ENCODE measurements at places on chromosomes 12 and 14.
A peak's percentile ranks its signal among the peaks of the same experiment; 100 is the strongest.

GRCh38 chr14:96424109-96424989, 32.4 kb downstream of the AK7 start:
- peak; percentile 8 for DNase-seq

DNA sequence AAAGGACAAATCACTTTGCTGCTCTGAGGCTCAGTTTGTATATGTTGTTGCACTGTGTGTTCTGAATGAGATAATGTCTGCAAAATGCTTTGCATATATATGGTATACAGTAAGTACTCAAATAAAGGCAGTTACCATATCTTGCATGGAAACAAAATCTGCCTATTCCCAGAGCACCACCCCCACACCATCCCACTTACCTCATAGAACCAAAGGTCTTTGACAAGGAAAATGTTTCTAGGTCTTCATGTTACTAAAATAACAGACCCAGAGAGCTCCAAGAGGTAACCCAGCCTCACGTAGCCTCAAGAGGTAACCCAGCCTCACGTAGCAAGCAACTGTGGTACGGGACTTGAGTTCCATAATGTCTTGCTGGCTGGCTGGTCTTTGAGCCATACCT, 71.6 kb upstream of the CMKLR1 start:
- no peak for DNase-seq

- no peak for DNase-seq
Measured at GRCh38 chr12:4174417-4174816, 99.1 kb upstream of the CCND2 start.

GRCh38 chr12:104507672-104508071, 50.9 kb downstream of the CHST11 start:
- no peak for DNase-seq

GRCh38 chr12:76643438-76643837, 83.9 kb upstream of the OSBPL8 start:
- no peak for DNase-seq

GRCh38 chr12:109645194-109645593, 68.4 kb upstream of the FAM222A start:
- DNase-seq: no peak

GRCh38 chr14:85122690-85123089, 407.3 kb upstream of the FLRT2 start:
- no peak for DNase-seq

GRCh38 chr14:29584992-29585391, 342.7 kb downstream of the PRKD1 start:
- DNase-seq: no peak

DNA sequence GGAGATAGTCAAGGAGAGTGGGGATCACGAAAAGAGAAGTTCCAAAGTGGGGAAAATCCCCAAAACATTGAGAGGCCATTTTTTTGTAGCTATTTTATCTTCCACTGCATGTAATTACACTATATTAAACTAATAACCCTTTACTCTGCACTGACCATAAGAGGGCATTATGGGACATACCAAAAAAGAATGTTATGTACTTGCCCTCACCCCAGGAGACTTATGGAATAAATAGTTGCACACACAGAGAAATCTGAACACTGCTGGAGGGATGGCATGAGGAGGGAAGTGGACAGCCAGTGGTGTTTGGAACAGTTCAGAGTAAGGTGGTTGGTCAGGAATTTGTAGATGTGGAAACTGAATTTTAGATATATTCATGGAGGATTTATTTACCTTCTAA, 422.9 kb downstream of the SNAPC1 start:
- DNase-seq: no peak

GRCh38 chr14:65356327-65356836, 56.1 kb upstream of the FUT8 start:
- DNase-seq: no peak

GRCh38 chr12:130070126-130070611, 92.1 kb upstream of the FZD10 start:
- DNase-seq: no peak

DNA sequence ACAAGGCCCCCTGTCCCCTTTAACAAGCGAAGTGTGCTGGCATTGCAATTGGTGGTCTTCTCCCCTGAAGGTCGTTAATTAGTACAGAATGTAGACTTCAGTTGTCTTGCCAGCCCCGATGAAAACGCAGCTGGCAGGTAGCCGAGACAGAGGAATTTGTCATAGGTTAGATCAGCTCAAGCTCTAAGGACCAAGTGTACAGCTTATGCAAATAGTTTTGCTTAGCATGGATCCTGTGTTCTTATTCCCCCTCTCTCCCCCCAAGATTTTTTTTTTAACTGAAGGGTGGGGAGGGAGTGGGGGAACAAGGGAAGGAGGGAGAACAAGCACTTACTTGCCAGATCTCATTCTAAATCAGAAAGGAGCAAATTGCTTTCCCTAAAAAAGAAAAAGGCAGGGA, 58.6 kb upstream of the PARP11 start:
- DNase-seq: no peak

DNA sequence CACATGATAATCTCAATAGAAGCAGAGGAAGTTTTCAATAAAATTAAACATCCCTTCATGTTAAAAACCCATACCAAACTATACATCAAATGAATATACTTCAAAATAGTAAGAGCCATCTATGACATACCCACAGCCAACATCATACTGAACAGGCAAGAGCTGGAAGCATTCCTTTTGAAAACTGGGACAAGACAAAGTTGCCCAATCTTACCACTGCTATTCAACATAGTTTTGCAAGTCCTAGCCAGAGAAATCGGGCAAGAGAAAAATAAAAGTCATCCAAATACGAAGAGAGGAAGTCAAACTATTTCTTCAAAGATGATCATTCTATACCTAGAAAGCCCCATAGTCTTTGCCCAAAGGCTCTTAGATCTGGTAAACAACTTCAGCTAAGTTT, 454.7 kb upstream of the PRICKLE1 start:
- DNase-seq: no peak

DNA sequence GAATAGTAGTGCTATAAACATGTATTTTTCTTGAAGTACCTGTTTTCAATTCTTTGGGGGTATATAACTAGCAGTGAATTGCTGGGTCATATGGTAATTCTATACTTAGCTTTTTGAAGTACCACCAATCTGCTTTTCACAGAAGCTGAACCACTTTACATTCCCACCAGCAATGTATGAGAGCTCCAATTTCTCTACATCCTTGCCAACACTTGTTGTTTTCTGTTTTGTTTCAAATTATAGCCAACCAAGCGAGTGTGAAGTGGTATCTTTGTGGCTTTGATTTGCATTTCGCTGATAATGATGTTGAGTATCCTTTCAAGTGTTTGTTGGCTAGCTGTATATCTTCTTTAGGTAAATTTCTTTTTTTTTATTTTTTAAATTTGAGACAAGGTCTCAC, 95.7 kb downstream of the PAPLN start:
- DNase-seq: no peak

- DNase-seq: no peak
Measured at GRCh38 chr12:8906266-8907180, 7.8 kb upstream of the PHC1 start.

GRCh38 chr14:68133856-68134255, 314.3 kb downstream of the RAD51B start:
- no peak for DNase-seq

DNA sequence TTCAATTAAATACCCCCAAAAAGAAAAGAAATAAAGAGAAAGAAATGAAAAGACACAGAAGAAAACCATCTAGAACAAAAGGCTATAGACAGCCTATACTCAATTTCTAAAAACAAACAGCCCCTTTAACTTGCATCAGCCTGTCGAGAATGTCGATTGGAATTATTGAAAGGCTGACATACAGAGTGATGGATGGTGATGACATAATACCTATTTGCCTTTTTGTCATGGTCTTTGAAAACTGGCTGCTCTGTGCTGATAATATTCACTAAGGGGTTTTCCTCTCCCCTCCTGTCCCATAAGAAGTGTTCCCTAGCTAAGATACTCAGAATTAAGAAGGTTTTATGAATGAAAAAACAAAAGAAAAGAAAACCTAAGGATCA, 393.7 kb downstream of the SOX5 start:
- no peak for DNase-seq

GRCh38 chr12:94140556-94140955, 7.8 kb upstream of the PLXNC1 start:
- DNase-seq: peak; percentile 29

GRCh38 chr14:90318016-90318415, 13.7 kb downstream of the NRDE2 start:
- no peak for DNase-seq

GRCh38 chr12:3119756-3120601, 42.8 kb downstream of the TSPAN9 start:
- DNase-seq: no peak

DNA sequence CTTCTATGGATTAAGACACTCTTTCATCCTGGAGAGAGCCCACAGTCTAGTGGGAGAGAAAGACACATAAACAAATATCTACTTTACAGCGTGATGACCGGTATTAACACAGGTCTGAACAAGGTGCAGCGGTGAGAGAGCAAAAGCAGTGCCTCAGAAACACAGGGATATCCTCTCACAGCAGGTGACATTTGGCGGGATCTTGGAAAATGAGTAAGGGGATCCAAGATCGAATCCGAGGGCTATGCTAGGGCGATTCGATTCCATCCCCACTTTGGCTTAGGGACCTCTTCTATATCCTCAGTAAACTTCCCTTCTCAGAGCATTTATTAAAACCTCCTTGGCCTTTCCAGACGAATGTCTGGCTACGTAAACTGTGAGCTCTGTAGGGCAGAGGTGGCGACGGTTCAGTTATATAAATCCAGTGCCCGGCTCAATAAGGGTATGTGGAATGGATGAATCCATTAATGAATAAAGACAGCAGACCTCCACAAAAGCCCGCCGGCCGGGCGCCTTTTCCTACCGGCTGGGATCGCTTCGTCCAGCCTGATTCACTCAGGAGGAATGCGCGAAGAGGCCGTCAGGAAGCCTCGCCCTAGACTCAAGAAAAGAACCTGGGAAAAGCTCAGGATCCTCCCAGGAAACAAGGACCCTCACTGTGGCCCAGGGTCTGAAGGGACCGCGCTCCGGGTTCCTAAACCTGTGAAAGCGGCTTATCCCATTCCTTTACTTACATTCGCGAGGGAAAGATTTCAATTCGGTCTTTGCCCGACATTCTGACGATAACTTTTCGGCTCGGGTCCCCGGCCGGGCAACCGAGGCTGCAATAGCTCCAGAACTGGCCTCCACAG, 455 bp downstream of the ATP6V1D start:
- no peak for DNase-seq

GRCh38 chr12:2337031-2338010, 284.5 kb downstream of the CACNA1C start:
- no peak for DNase-seq

DNA sequence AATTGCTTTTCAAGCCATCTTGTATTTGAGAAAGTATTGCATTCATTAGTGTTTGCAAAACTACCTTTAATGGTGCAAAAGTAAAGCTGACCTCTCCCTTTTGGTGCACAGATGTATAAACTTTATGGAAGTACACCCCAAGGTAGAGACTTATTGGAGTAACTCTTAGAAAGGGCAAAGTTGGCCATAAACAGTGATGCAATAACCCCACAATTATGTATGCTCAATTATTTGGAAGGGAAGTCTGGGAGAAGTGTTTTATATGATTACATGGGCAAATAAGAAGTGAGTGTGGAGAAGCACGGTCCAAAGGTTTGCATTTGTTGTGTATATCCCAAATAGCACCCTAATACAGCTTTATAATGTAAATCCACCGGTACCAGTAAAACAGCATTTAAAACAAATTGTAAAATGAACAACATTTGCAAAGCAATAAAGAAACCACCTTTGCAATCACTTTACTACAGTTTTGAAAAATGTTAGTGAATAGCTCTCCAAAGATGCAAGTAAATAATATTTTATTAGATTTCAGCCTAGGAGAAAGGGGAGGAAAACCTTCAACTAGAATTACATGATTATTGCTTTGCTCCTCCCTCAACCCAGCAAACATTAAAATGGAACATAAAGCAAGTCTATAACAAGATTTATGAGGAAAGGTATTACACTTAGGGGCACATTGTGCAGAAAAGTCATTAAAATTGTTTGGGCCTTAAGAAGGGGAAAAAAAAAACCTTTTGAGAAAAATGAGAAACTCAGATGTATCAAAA, 70.5 kb downstream of the HMGA2 start:
- no peak for DNase-seq

- DNase-seq: peak; percentile 53
Measured at GRCh38 chr14:22555384-22556011, 33.5 kb downstream of the DAD1 start.

DNA sequence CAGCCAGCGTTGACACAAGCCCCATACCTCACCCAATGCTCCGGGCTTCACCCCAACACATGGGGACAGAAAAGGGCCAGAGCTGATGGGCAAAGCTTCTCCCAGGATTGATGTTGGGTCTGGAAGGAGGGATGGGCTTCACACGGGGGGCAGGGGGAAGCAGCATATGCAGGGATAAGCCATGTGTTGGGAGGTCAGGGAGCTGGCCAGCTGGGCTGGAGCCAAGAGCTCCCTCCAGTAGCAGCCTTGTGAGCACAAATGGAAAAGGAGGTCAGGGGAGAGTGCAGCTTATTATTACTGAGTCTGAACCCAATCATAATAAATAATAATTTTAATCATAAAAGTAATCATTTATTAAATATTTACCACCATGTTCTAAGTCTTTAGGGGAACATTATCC, 9.3 kb downstream of the PLEKHD1 start:
- no peak for DNase-seq

- DNase-seq: no peak
Measured at GRCh38 chr14:85172290-85172689, 357.7 kb upstream of the FLRT2 start.

DNA sequence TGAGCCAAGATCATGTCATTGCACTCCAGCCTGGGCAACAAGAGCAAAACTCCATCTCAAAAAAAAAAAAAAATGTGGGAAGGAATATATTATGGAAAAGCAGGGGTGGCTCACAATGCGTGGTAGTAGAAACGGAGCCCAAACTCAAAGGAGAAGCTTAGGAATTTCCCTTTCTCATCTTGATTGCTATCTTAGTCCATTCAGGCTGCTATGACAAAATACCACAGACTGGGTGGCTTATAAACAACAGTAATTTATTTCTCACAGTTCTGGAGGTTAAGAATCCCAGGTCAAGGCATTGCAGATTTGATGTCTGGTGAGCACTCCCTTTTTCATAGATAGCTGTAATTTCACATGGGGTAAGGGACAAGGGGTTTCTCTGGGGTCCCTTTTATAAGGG, 153.8 kb upstream of the KRR1 start:
- no peak for DNase-seq

DNA sequence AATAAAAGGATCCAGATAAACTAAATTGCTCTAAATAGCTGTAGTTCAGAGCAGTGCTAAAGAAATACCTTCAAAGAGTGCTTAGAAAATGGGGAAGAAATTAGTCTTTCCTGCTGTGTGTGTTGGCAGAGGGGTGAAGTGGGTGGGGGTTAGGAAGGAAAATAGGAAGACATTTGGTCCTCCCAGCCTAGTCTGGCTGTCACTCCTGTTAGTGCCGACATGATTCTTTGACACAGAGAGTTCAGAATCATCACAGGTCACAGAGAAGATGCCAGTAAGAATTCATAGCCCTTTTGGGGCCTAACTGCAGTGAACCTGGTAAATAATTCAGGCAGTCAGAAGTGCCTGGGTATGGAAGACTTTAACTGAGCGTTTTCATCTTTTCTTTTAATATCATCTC, 74.8 kb downstream of the FLRT2 start:
- no peak for DNase-seq

- no peak for DNase-seq
Measured at GRCh38 chr12:121182222-121182893, 27.6 kb upstream of the P2RX4 start.

GRCh38 chr12:24853588-24853987, 95.3 kb downstream of the BCAT1 start:
- no peak for DNase-seq
